ENCODE measurements at places on chromosomes 2 and 18. TPM values are rescaled to one million over a fixed set of nuclear protein-coding genes. Genes with fewer than 3 reads are reported as not detected.
A peak's percentile ranks its signal among the peaks of the same experiment; 100 is the strongest.

The ITGB1BP1 gene
- 42.8 TPM for total RNA-seq

The GDF7 gene
- 14.8 TPM for total RNA-seq

The LIPG gene
- total RNA-seq = not detected

The AGXT gene
- total RNA-seq = not detected

- peak overlapping the region; percentile 21 for H3K27ac ChIP-seq
- peaks cover 18% of the 10 kb centered on the region for H3K4me1 ChIP-seq
- DNase-seq = no peak
- no peaks in the 10 kb centered on the region for H3K27me3 ChIP-seq
- H3K36me3 ChIP-seq = no peaks in the 10 kb centered on the region
These were observed 22.1 kb upstream of the LBH start for GRCh38 chr2:30209227-30209626.

GRCh38 chr2:191304939-191305875, 60.0 kb downstream of the MYO1B start:
- peaks cover 4% of the 10 kb centered on the region for H3K4me1 ChIP-seq
- no peak overlapping the region for H3K27ac ChIP-seq
- no peak for DNase-seq
- no peaks in the 10 kb centered on the region for H3K36me3 ChIP-seq
- H3K27me3 ChIP-seq = no peaks in the 10 kb centered on the region

DNA sequence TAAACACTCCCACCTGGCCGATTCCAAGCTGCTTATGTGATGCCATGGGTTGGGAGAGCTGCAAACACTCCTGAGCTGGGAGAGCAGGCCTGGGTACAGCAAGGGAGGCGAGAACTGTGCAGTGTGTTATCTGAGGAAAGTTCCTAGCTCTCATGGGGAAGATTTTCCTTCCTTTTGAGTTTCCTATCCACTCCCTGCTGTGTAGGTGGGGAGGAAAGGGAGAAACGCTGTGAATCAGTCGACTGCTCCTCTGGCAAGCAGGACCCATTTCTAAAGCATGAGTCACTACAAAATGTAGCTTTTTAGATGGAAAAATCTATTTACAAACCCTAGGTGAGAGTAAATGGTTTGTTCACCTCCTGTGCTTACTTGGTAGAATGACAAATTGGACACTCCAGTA, 80.4 kb downstream of the SH3RF3 start:
- H3K36me3 ChIP-seq = no peaks in the 10 kb centered on the region
- no peak for DNase-seq

DNA sequence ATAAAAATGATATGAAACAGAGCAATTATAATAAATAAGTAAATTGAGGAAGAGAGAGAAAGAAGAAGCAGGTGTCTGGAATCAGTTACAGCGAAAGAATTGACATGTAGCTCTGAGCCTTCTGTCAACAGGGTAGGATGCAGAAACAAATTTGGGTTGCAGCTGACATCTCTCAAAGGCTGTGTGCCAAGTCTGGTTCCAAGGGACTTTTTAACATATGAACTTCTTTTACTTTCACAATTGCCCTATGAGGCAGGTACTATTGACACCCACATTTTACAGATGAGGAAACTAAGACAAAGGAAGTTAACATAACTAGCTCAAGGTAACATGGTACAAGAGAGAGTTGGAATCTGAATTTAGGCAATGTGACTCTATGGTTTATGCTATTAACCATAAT, 260.0 kb downstream of the ASXL3 start:
- no peak overlapping the region for H3K4me3 ChIP-seq
- H3K4me1 ChIP-seq = no peaks in the 10 kb centered on the region
- H3K27ac ChIP-seq = no peak overlapping the region
- no peak for DNase-seq
- no peaks in the 10 kb centered on the region for H3K27me3 ChIP-seq

DNA sequence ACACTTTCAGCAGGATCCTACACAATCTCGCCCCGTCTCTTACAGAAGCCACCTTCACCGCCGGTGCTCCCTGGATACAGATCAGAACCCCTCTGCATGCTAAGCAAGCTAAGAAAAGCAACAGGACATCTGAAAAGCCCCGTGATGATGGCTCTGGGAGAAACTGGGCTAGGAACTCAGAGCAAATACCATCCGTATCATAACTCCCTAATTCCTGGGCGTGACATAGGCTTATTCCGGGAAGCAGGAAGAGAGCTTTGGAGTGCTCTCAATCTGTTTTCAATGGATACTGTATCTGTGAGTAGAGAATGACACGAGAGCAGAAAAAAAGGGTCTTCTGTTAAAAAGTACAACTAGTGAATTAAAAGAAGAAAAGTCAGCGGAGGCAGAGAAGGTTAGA, 121.6 kb downstream of the SPP2 start:
- no peak for DNase-seq
- peaks cover under 1% of the 10 kb centered on the region for H3K4me1 ChIP-seq
- H3K36me3 ChIP-seq = no peaks in the 10 kb centered on the region
- H3K27me3 ChIP-seq = no peaks in the 10 kb centered on the region
- no peak overlapping the region for H3K27ac ChIP-seq
- no peak overlapping the region for H3K4me3 ChIP-seq

DNA sequence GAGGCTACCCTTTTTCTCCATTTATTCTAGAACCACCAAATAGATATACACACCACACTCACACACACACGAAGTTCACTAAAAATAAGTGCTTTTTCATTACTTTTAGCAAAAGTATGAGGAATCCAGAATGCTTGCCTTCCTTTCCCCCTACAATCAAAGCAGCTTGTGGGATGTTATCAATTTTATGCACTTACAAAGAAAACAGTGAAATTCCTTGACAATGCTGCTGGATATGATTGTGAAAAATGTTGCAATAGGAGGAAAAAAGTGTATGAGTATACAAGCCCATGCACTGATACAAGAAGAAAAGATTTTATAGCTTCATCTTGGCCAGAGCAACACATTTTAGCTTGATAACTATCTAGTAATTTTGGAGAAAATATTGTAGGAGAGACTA, 269.2 kb downstream of the XIRP2 start:
- no peak for DNase-seq
- no peaks in the 10 kb centered on the region for H3K27me3 ChIP-seq
- no peak overlapping the region for H3K27ac ChIP-seq
- H3K4me3 ChIP-seq = no peak overlapping the region
- H3K4me1 ChIP-seq = no peaks in the 10 kb centered on the region
- no peaks in the 10 kb centered on the region for H3K36me3 ChIP-seq

DNA sequence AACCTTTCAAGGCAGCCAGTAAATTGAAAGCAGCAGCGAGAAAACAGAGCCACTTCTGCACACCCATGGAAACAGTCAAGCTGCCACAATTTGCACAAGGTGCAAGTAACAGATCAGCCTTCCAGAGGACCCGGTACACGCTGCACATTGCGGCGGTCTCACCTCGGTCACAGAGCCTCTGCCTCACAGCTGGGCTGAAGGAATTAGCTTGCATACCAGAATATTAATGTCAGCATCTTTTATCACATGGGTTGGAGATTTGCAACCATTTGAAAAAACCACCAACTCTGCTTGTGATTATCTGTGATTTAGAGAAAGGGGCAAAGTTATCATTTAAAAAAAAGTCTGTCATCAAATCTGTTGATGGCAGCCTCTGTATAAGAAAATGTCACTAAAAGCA, 330.5 kb upstream of the TCF4 start:
- no peak for DNase-seq
- H3K27ac ChIP-seq = no peak overlapping the region
- no peaks in the 10 kb centered on the region for H3K36me3 ChIP-seq
- H3K4me3 ChIP-seq = no peak overlapping the region

DNA sequence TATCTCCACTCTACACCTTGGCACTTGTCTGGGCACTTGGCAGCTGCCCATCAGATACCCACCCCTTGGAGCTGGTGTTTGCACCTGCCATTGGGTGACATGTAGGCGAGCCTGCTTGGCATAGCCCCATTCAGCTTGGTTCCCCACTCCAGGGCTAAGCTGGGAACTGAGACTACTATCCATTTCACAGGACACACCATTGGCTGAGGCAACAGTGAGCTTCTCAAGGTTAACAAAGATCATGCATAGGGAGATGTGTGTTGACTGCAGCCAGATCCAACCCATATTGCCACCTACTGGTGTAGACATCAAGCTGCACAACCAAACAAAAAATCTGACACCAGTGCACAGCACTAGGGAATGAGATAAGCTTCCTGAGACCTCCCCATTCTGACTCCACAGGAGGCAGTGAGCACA, 1389.8 kb upstream of the TMEFF2 start:
- H3K4me1 ChIP-seq = peaks cover 4% of the 10 kb centered on the region
- H3K36me3 ChIP-seq = no peaks in the 10 kb centered on the region
- H3K27ac ChIP-seq = no peak overlapping the region
- H3K27me3 ChIP-seq = no peaks in the 10 kb centered on the region

GRCh38 chr2:129237966-129238725, 741.3 kb upstream of the RAB6C start:
- H3K36me3 ChIP-seq = no peaks in the 10 kb centered on the region
- no peak for DNase-seq
- no peaks in the 10 kb centered on the region for H3K27me3 ChIP-seq
- no peak overlapping the region for H3K4me3 ChIP-seq
- no peak overlapping the region for H3K27ac ChIP-seq

- no peak for DNase-seq
- H3K27me3 ChIP-seq = no peaks in the 10 kb centered on the region
- no peak overlapping the region for H3K27ac ChIP-seq
- H3K4me1 ChIP-seq = no peaks in the 10 kb centered on the region
These were observed 41.6 kb upstream of the TFCP2L1 start for GRCh38 chr2:121326628-121327027.

GRCh38 chr2:121483021-121483420, 47.7 kb upstream of the RNU4ATAC start:
- no peaks in the 10 kb centered on the region for H3K4me1 ChIP-seq
- H3K4me3 ChIP-seq = no peak overlapping the region
- no peaks in the 10 kb centered on the region for H3K27me3 ChIP-seq
- H3K36me3 ChIP-seq = peaks cover 6% of the 10 kb centered on the region
- DNase-seq = no peak
- H3K27ac ChIP-seq = no peak overlapping the region

All from B cell (primary cell).